ENCODE measurements at places on chromosomes 4 and X.

- no peak for DNase-seq
These were observed 517.0 kb upstream of the EPHA5 start for GRCh38 chr4:66187175-66187720.

- DNase-seq = no peak
These were observed 44.7 kb downstream of the MAGEB17 start for GRCh38 chrX:16212024-16212423.

GRCh38 chr4:7649741-7650531, 215.2 kb upstream of the PSAPL1 start:
- DNase-seq = no peak

GRCh38 chr4:1471443-1472147, 65.4 kb upstream of the NKX1-1 start:
- no peak for DNase-seq

- no peak for DNase-seq
These were observed 589.7 kb downstream of the SPRY1 start for GRCh38 chr4:123986268-123986798.

DNA sequence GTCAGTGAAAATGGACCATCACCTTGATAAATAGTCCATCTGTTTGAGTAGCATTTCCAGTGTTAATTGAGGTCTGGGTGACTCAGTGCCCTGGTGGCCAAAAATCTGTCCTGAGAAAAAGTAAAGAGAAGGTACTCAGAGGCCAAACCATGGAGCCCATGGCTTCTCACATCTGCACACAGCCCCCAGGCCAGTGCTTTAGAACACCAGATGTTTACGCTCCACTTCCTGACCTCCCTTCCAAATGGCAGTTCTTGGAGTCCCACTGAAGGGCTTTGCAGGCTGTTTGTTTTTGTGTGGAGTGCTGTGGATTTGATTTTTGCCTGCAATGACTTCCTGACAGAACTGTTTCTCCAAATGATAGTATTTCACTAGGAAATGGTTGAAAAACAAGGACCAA, 60.2 kb upstream of the GPC4 start:
- DNase-seq = no peak

DNA sequence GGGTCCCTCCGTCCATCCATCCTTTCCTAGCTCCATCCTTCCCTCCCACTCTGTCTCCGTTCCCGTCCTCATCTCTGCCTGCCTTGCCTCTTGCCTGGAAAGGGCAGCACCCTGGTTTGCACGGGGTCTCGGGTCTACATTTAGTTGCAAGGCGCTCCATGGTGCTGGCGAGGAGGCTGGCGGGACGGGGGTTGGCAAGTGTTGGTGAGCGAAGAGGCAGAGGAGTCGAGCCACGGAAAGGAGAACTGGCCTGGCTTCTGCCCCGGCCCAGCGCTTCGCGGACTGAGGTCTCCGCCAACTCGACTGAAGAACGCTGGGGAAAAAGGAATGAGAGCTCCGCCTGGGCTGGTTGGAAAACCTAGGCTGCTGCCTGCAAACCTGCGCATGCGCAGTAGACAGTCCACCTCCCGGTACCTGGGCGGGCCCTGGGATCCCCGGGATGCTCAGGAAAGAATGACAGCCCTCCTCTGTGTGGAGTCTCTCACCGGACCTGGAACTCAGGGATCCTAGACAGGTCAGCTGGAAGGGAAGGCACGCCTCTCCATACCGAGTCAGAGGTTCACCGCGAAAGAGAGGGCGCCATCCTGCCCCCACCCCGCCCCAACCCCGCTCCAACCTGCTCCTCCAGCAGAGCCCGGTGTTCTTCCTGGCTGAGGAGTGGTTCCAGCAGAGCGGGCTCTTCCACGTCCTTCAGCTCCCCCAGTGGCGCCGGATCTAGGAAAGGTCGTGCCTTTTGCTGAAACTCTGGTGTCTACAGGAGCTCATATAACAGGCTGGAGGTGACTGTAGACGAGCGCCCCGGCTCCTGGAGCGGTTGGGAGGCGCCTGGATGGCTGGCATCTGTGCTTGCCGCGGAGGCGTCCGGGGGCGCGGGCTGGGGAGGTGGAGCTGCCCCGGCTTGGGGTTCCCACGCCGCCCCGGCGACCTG, 6.0 kb downstream of the FRG2 start:
- DNase-seq = no peak

GRCh38 chr4:52799813-52800212, 48.6 kb upstream of the ERVMER34-1 start:
- DNase-seq = no peak

- DNase-seq = no peak
These were observed 402.4 kb upstream of the NDST4 start for GRCh38 chr4:115515772-115516171.

DNA sequence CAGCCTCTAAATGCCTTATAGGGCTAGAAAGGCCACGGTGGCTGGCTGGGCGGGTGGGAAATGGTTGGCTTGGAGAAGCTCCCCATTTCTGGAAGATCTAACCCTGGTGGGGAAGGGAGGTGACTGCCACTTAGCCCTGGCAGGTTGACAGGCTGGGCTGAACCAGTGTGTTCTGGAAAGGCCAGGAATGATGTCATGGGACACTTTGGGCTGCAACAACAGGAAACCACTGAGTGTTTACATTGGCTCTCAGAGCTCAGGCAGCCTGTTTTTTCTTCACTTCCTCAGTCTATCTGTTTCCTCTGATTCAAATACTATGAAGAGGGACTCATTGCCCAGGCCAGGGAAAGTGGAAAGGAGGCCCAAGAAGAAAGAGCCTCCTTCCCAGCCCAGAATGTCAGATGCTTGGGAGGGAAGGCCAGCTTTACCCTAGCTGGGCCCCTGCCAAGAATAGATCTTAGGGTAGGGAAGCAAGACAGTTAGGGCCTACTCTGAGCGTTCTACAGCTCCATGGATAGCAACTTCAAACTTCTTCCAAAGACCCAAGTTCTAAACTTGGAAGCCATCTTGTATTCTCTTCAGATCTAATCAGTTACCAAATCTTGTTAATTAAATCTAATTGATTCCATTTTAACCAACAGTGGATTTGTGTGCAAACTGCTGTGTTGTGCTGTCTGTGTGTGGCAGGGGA, 65.8 kb upstream of the MSN start:
- DNase-seq = peak; percentile 47

GRCh38 chr4:76341063-76341462, 34.5 kb downstream of the STBD1 start:
- no peak for DNase-seq

GRCh38 chr4:1616557-1616930, 67.6 kb downstream of the FAM53A start:
- no peak for DNase-seq

- DNase-seq = no peak
These were observed 207.5 kb upstream of the FTHL17 start for GRCh38 chrX:31279359-31279758.

GRCh38 chrX:97685753-97686152, 802.0 kb downstream of the RPA4 start:
- DNase-seq = peak; percentile 27

DNA sequence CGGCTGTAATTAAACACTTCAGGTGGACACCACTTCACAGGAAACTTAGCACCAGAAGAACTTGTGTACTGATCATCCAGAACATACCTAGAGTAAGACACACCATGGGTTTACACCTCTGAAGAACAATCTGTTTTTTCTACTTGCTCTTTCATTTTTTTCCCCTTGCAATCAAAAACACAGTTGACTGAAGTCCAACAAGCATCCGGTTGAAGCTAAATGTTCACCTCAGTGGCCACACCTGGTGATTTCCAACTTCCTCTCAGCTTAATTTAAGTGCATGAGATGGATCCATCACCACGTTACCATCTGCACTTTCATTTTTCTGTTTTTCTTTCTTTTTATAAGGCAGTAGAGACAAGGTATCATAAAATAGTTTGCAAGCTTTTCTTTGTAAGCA, 4.9 kb upstream of the TXK start:
- no peak for DNase-seq

GRCh38 chrX:13440176-13440575, 120.3 kb upstream of the ATXN3L start:
- DNase-seq = no peak

- no peak for DNase-seq
These were observed 74.4 kb downstream of the SOWAHB start for GRCh38 chr4:76823495-76823894.

- DNase-seq = no peak
These were observed 120.2 kb upstream of the GK2 start for GRCh38 chr4:79528241-79528706.

- no peak for DNase-seq
These were observed 7.6 kb upstream of the NKX1-1 start for GRCh38 chr4:1413687-1414479.

DNA sequence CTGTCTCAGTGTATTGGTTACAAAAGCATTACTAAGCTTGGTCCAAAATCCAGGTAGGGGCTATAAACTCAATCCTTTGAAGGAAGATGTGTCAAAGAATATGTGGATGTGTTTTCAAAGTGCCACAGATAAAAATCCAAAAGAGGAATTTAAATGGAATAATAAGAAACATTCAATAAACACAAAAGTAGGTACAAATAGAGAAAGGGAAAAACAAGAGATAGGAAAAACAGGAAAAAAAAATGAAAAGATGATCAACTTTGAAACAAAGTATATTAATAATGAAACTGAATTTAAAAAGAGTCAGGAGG, 64.0 kb downstream of the PPP4R3C start:
- DNase-seq = no peak

DNA sequence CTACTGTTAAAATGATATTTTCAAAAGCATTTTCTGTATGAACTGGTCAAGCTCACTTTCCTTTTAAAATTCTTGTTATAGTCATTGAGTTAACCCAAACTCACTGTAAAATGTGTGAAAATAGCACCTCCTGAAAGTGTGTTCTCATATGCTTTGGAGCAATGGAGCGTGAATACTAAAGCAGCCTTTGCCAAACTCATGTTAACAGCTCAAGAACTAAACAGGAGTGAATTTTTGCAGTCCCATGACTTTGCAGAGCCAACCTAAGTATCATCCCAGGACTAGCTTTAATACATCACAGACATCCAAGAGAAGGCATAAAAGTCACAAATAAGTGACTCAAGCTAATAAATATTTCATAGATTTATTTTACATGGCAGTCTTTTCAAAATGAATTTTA, 2.3 kb downstream of the AMMECR1 start:
- DNase-seq = no peak

GRCh38 chr4:184728858-184729257, 5.0 kb downstream of the CENPU start:
- no peak for DNase-seq

DNA sequence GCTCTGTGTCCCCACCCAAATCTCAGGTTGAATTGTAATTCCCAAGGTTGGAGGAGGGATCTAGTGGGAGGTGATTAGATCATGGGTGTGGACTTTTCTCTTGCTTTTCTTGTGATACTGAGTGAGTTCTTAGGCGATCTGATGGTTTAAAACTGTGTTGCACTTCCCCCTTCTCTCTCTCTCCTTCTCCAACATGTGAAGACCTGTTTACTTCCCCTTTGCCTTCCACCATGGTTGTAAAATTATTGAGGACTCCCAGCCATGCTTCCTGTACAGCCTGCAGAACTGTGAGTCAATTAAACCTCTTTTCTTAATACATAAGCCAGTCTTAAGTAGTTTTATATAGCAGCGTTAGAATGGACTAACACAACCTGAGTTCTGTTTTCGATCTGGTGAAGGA, 738.2 kb downstream of the ARAP2 start:
- DNase-seq = no peak

DNA sequence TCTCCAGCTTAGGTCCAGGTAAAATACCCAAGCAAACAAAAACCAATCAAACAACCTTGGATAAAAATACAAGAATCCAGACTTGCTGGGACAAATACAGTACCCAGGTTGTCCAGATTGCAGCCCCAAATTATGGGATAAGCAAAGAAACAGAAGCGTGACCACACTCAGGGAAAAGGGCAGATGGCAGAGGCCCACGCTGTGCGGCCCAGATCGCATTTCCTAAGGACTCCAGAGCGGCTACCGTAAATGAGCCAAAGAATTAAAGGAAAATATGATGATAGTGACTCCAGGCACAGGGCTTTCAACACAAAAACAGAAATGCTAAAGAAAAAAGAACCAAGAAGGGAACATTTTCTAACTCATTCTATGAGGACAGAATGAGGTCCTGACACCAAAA, 50.3 kb downstream of the FGFRL1 start:
- DNase-seq = no peak

DNA sequence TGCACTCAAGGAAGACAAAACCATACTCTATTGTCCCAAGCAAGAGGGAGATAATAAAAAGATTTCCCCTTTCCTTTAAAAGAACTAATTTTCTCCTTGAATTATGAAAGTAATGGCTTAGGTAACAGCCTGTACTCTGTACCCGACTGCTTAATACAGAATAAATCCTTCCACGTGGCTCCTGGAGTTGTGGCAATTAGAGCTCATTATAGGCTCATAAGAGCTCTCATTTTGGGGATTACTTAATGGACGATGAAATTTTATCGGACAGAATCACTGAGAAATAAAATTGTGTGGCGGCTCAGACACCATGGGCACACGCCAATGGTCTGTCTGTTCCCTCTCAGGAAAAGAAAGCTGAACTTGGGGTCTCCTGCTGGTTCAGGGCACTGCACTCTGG, 2.8 kb upstream of the GSX2 start:
- no peak for DNase-seq

DNA sequence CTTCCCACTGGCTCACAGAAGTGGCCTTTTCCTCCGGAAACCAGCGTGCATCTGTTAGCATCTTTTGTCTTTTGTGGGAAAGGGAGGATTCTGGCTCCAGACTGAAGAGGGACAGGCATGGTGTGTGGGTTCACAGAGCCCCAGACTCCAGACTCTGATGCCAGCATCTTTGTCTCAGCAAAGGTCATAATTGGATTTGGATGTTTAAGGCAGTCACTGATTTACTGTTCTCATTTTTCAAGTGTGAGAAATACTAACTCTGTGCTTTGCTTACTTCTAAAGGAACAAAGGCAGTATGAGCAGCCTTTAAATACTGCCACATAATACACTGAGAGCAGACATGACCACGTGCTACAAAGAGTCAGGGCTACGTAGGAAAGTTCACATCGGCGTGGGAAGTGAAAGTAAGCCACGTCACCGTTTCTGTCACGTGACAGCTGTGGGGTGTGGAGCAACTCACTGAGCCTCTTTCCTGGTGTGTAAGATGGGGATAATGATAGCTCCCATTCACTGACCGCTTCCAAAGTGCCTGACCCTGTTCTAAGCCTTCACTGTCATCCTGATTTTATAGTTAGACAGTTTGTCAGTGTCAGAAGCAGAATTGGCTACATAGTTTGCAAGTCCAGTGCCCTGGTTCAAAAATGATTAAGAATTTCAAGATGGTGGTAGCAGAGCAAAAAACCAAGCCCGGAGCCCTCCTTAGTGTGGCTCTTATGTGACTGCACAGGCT, 24.8 kb upstream of the TMSB4X start:
- DNase-seq = no peak

GRCh38 chr4:90718931-90719330, 591.7 kb downstream of the CCSER1 start:
- peak; percentile 36 for DNase-seq

- DNase-seq = no peak
These were observed 4.6 kb upstream of the TLR2 start for GRCh38 chr4:153679486-153679885.
